Stimulated activated CD4-positive, alpha-beta T cell treated with anti-CD3 and anti-CD28 coated beads, TNF-alpha, amount 100 ng/mL, for 48 hours (primary cell): ENCODE measurements at places on chromosomes 7 and 10.

GRCh38 chr7:121041516-121042148 lies 53.1 kb downstream of the CPED1 start:
- no peak for DNase-seq

DNA sequence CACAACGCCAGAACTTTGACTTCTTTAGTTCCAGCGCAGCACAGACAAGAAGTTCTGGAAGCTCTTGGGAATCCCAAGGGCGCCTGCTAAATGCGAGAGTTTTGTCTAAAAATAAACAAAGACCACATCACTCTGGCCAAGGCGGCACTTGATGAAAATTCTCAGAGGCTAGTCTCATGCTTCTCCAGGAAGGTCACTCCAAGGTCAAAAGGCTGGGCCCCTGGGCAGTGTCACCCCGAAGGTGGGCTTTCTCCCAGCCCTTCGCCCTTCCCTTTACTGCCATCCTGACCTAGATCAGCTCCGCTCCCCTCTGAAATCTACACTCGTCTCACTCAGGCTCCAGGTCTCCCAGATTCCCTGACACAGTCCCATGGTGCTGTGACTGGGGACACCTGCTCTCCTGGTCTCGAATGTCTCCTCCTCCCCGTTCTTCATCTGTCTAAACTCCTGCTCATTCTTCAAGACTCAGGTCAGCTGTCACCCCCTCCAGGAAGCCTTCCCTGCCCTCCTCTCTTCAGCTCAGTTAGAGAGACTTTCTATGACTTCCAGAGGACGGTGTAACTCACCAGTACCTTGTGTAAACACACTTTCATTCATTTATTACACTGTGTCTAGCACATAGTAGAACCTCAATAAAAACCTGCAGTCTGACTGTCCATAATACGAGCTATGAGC lies 10.5 kb downstream of the FAM53B start:
- DNase-seq = no peak

GRCh38 chr7:140033036-140033435 lies 29.7 kb downstream of the PARP12 start:
- DNase-seq = no peak

DNA sequence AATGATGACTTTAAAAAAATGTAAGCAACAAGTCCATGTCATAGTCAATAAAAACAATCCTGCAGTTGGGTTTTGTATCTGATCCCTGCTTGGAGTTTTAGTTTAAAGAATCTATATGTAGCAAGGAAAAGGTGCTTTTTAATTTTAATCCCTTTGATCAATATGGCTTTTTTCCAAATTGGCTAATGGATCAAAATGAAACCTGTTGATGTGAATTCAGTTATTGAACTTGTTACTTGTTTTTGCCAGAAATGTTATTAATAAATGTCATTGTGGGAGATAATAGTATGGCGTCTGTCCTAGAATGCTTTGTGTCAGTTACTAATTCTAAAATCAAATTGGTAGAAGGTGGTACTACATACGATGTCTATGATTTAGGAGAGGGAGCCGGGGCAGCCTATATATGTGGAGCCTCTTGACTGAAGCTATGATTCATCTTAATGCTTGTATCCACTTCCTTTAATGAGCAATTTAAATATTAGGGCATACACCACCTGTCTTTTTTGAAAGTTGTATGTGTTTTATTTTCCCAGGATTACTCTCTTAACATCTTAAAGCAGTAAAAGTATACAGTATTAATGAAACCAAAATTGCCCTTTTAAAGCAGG lies 10.3 kb upstream of the PBLD start:
- DNase-seq = no peak

DNA sequence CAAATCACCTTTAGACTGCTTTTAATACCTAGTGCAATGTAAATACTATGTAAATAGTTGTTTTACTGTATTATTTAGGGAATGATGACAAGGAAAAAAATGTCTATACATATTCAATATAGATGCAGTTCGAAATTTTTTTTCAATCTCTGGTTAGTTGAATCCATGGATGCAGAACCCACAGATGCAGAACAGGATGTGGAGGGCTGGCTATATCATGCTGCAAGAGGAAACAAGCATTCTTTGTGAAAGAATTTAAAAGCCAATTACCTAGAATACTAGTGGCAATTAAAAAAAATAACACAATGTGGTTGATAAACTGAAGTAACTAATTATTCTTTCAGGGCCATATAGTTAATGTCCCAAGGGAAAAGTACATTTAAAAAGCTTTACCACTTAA lies 170.4 kb downstream of the ZNF438 start:
- no peak for DNase-seq

GRCh38 chr7:73358590-73359275 lies 30.8 kb downstream of the FKBP6 start:
- DNase-seq = no peak

DNA sequence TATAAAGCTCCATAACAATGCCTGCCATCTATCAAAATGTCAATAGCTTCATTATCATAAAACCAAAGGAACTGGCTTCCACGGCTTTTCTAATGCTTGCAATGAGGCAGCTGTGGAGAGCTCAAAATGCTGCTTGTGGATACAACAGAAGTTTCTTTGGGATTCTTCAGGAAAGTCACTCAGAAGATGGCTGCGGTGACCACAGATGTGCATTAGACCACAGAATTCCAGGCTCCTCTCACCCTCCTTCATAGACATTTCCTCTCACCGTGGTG lies 77.2 kb downstream of the CDCA7L start:
- no peak for DNase-seq

DNA sequence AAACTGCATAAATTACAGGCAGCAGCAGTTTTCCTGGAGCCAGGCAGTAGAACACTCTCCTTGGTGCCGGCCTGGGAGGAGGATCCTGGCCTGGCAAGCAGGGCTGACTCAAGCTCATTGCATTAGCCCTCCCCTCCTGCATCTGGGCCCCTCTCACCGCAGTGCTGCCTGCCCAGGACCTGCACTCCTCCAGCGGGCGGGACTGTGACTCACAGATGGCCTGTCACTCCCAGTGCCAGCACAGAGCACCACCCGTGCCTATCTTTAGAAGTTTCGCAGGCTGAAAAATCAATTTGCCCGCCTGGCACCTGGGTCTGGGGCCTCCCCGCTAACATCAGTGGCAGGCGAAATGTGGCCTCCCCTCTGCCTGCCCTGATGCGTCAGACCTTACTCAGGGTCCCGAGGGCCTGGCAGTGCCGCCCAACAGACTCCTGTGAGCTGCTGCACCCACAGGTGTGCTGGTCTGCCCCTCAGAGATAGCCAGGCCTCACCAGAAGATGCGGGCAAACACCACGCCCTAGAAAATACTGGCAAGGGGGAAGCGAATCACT lies 123.8 kb downstream of the KCNMA1 start:
- DNase-seq = no peak

DNA sequence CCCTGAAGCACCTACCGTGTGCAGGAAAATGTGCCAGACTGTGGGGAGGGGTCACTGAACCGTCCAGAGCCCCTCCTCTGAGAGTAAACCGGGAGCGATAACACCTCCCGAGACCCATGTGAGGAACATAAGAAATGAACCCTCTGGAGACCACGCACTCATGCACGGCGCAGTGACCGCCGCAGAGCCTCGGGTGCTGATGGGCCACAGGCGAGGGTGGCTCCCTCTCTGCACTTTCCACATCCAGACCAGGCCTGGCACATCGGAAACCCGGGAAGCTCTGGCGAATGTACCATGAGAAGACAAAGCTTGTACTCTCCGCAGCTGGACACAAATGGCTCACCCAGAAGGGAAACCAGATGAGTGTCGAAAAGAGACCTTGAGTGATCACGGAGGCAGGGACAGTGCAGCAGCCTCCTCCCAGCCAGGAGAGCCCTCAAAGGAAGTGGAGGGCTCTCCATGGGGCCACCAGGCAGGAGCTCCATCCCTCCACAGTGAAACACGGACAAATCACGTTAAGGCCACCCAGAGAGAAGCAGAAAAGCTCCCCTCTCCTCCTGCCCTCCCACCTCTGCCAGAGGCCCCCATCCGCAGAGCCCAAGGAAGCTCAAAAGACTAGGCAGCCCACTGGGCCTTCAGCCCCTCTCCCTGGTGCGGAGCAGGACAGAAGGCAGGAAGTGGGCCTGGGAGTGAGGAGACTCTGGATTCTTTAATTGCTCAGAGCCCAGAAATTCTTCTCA lies 178.1 kb upstream of the PPP2R2D start:
- no peak for DNase-seq

- DNase-seq = no peak
These were observed 14.5 kb downstream of the GPR146 start for GRCh38 chr7:1058821-1059199.

DNA sequence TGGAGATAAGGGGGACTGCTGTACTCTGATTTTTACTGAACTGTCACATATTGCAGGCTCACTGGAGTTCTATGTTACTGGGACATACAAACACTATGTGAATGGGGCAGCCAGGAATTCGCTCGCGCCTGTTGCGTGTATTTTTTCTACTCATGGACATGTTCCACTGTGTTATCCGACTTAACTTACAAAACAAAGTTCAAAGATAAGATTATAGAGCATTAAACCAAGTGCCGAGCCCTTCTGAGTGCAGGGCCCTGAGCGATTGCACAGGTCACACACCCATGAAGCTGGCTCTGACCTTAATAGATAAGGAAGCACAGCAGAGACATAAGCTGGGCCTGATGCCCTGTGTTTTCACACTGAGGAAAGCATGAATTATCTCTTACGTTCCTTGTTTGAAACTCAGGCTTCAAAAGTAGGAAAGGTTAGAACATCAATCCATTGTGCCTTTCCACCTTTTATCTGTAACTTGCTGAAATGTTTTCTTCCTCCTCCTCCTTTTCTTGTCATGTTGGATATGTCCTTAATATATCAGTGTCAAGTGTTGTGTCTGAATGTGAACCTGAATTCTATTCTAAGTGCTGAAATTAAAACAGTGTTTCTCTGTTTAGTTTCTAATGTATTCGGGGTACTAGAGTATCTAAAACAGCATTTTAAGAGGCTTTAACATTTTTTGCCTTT lies 273.8 kb downstream of the AUTS2 start:
- no peak for DNase-seq

DNA sequence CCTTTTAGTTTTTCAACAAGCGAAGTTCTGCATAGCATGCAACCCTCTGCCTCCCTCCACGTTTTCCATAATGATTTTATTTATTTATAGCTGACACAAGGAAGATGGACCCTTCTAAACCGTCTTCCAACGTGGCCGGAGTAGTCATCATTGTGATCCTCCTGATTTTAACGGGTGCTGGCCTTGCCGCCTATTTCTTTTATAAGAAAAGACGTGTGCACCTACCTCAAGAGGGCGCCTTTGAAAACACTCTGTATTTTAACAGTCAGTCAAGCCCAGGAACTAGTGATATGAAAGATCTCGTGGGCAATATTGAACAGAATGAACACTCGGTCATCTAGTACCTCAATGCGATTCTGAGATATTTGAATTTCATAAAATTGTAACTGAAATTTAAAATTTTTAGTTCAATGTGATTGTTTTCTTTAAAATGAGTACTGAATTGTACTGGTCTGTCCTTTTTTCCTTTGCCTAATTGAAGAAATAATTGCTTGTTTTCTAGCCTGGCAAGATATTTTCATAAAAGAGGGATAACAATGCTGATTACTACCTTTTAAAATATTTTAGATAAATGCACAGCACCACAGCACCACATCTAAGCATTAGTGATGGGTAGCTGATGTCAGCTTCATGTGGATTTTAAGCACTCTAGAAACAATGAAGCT lies 41.5 kb upstream of the SLC39A12 start:
- no peak for DNase-seq

DNA sequence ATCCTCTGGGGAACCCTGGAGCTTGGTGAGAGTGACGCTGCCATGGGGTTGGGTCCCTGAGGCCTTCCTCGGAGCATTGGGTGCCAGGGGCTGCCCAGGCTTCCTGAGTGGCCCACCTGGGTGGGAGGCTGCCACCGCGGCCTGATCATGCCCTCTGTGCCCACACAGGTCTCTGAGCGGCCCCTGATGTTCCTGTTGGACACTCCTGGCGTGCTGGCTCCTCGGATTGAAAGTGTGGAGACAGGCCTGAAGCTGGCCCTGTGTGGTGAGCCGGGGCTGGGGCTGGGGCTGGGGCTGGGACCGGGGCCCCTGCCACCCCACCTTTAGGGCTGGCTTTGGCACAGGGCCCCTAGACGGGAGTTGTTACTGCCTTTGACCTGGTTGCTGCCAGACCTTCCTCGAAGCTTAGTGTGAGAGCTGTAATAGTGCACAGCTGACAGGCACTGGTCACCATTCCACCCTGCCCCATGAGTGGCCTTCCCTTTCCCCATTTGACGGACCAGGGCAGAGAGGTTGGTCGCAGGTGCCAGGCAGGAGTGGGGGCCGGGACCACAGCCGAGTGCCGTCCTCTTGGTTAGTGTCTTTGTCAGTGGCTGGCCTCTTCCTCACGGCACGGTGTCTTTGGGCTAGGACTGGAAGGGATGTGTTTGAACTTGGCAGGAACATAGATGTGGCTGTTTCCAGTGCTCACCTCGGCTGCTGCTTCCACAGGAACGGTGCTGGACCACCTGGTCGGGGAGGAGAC lies 8.2 kb downstream of the MTG1 start:
- DNase-seq = no peak

- DNase-seq = no peak
These were observed 206.6 kb downstream of the CXCL12 start for GRCh38 chr10:44178281-44178680.

DNA sequence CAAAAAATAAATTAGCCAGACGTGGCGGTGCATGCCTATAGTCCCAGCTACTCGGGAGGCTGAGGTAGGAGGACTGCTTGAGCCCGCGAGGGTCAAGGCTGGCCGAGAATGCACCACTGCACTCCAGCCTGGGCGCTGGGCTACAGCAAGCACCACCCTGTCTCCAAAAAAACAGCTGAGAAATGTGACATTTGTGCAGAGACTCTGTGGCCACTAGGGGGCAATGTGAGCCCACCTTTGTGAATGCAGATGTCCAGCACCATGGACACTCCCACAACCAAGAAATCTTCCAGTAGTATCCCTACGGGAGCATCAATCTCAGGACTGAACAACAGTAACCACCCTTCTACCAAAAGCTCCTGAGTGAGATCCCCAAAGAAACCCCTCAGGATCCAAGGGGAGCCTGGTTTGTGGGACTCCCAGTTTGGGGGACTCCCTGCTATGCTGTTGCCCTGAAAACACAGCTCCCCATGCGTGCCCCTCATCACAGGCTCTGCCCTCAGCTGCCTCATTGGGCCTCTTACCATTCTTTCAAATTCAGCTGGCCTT lies 6.2 kb upstream of the AHCYL2 start:
- peak; percentile 60 for DNase-seq

- DNase-seq = no peak
These were observed 71.0 kb upstream of the PLPP4 start for GRCh38 chr10:120385992-120386391.

GRCh38 chr7:6559896-6560295 lies 8.6 kb upstream of the GRID2IP start:
- no peak for DNase-seq

DNA sequence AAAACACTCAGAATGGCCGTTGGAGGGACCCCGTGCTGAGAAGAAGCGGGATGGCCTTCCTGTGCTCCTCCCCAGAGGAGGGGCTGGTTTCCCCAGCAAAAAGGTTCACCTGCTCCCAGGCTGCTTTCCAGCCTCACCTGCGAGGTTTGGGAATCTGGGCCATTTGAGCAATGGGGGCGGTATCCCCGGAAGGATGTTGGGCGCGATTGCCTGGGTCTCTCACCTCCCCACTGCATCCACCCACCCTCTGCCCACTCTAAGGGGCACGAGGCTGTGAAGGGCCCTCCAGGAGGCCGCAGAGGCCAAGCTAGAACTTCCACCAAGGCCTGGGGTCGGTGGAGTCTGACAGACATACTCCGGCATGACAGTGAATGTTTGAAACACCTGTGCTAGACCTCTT lies 147.6 kb downstream of the PAXIP1 start:
- no peak for DNase-seq

- no peak for DNase-seq
These were observed 266.2 kb upstream of the RNF32 start for GRCh38 chr7:156374335-156374734.
